Non-pigmented ciliary epithelial cell (primary cell): ENCODE measurements at places on chromosomes 6 and 20.
A peak's percentile ranks its signal among the peaks of the same experiment; 100 is the strongest.

GRCh38 chr6:81300961-81301360 is 451.5 kb downstream of the TENT5A start:
- no peak for DNase-seq

DNA sequence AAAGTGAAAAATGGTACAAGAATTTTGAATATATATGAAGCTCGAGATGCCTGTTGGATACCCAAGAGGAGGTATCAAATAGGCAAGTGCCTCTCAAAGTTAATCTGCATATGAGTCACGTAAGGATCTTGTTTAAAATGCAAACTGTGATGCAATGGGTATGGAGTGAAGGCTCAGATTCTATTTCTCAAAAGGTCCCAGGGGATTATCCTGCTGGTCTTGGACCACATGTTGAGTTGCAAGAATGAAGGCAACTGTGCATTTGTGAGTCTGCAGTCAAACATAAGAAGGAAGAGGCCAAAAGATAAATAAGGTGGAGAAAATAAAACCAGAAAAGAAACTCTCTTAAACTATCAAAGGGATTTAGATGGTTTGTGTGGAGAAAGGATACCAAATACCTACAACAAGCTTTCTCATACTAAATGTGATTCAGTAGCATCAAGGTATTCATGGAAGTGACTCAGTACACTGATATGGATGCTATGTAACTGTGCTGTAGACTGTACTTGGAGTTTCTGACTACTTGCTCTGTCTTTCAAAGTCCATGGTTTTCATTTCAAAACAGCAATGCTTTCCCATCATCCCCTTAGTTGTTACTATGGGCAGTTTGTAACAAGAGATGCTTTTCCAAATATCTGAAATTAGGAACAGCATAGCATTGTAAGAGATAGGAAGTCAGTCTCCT is 106.3 kb downstream of the GFRAL start:
- DNase-seq, result no peak

- DNase-seq, result no peak
Observed at GRCh38 chr6:147752689-147753403, 244.4 kb downstream of the SAMD5 start.

- no peak for DNase-seq
Observed at GRCh38 chr20:2206957-2207769, 88.6 kb upstream of the TGM3 start.

DNA sequence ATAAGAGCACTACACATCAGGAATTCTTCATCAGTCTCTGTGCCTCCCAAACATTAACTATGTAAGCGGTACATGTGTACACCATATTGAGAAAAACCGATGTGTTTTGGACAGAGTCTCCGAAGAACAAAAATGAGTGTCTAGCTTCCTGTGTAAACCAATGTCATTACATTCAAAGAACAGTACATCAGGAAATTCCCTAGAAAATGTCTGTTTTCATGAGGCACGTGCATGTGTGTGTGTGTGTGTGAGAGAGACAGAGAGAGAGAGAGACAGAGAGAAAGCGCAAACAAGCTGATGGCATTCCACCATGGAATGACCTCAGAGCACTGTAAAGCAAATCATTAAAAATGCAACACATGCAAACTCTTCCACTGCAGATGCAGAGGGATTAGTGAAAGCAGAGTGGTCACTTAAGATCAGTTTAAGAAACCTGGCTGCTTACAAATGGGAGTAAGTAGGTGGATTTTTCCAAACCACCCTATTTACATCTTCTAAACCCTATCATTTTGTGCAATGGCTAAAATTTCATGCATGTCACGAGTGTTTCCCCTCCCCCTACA is 133.9 kb downstream of the HIVEP2 start:
- DNase-seq, result no peak

DNA sequence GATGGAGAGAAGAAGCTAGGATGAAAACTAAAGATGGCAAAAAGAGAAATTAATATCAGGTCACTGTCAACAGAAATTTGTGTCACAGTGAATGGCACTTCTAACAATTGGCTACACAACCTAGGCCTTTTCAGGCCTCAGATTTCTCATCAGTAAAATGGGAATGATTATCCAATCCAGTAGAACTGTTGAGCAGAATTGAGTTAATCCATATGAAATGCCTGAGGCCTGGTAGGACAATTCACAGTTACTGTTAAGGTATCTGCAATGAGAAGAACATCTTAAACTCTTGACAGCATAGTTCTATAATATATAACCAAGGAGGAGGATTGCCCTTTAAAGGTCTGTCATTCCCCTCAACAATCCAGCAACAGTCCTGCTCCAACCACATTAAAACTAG is 217.9 kb upstream of the ZNF217 start:
- DNase-seq, result no peak

- DNase-seq, result no peak
Observed at GRCh38 chr20:64083378-64083803, 807 bp downstream of the LKAAEAR1 start.

- DNase-seq, result peak; percentile 14
Observed at GRCh38 chr6:128932061-128932460, 49.1 kb downstream of the LAMA2 start.

DNA sequence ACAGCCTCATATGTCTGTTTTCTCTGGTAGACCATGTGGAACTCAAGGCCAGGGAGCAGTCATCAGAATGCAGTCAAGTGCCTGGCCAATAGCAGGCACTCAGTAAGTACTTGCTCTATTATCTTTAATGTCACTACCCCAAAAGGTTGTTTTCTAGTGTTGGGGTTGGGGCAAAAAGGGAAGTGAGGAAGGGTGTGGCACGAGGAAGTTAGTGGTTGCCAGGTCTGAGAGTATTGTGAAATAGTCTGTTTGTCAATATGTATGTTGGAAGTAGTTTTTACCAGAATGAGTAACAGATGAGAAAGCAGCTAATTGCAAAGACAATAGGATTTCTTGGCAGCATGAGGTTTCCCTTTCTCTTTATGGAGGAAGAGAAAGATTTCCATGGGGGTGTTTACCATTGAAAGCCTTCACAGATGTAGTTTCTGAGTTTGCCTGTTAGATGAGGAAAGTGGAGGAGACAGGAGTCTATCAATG is 59.5 kb upstream of the ARMH2 start:
- no peak for DNase-seq

- DNase-seq, result no peak
Observed at GRCh38 chr6:132703936-132704335, 9.9 kb downstream of the VNN1 start.

- DNase-seq, result no peak
Observed at GRCh38 chr6:31870385-31870921, 7.8 kb upstream of the NEU1 start.

DNA sequence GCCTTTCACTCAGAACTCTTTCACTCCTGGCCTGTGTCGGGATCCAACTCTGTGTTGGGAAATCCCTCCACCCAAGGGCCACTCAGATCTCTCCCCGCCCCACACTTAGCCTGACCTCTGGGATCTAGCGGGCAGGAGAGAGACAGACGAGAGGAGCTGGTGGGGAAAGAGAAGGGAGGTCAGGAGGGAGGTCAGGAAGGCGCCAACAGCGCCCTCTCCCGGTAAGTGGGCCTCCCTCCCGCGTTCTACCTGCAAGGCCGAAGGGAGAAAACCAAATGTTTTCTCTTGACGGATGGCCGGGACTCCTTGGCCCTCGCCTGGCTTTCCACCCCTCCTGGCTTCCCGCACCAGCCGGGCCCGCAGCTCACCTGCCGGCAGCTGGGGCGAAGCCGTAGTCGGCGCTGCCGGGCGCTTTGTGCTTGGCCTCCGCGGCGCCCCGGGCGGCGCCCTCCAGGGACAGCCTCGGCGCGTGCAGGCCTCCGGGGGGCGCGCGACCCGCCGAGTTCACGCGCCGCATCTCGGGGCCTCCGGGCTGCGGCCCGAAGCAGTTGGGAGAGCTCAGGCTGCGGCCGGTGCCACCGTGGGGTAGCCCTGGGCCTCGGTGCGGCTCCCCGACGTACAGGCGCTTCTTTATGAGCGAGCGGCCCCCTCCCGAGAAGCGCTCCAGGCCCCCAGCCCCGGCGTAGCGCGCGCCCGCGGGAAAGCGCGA is 38.2 kb downstream of the C6orf132 start:
- no peak for DNase-seq

GRCh38 chr20:41900201-41900691 is 282.1 kb upstream of the CHD6 start:
- DNase-seq, result no peak

- no peak for DNase-seq
Observed at GRCh38 chr6:119329794-119330180, 19.8 kb downstream of the MAN1A1 start.

DNA sequence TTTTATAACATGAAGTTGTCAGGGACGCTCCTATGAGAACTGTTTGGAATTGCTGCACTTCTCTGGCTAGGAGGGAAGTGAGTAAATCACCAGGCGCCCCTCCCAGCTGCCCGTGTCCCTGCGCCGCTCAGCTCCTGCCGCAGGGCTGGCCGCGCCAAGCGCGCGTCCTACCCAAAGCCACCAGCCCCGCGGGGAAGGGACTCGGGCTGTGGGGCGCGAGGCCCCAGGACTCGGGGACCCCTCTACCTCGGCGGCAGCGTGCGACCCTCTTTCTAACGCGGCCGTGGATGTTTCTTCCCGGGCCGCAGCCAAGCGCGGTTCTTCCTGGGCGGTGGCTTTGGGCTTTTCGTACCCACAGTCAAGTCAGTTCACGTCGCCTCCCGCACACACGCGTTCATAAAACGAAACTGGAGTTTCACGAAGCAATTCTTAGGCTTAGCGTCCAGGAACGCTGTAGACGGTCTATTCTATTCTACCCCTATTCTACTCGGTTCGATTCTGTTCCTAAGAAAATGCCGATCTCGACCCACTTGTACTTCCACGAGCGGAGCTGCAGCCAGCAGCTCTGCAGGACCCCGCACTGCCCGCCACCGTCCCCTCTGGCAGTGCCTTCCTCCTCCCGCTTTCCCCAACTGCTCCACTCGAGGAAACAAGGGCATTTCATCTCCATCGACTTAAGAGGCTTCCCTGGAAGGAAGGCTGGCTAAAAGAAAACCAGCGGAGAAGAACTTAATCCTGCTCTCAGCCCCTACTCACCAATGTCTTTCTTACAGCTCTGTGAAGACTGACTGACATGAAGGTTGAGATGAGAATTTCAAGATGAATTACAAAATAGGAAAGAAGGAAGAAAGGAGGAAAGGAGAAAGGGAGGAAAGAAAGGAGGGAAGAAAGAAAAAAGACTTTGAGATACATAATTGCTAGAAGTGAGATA is 15.4 kb downstream of the FOXC1 start:
- DNase-seq, result no peak

- DNase-seq, result peak; percentile 63
Observed at GRCh38 chr6:15735567-15736265, 72.9 kb upstream of the DTNBP1 start.

- DNase-seq, result no peak
Observed at GRCh38 chr6:37502703-37503291, 3.1 kb upstream of the CCDC167 start.

- no peak for DNase-seq
Observed at GRCh38 chr6:42259286-42259685, 41.6 kb upstream of the MRPS10 start.

DNA sequence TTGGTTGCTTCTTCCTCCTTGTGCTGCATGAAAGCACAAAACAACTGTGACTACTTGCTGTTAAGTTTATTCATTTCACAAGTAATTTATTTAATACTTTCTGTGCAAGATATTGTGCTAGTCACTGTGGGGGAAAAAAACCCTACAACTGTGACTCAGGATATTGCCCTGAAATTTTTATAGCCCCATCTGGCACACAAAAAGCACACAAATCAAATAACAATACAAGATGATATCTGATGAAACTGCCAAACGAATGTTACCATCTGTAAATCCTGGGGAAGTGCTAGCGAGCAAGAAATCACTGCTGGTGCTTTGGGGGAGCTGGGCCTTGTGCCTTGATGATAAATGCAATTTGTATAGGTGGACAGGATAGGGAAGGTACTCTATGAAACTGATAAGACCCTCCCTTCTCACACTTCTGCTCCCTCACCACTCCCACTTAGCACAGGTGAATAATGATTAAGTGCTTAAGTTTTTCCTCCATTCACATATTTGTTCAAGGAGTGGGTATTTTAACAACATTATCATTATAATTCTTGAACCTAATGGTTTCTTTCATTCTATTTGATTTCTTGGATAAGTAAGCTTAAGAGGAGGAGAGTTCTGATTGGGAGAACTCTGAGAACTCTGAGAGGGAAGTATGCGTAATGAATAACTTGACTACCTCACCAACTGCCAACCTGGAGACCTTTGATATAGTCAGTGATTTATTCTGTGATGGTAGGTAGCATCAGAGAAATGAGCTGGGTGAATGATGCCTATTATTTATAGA is 115.3 kb downstream of the RTN4IP1 start:
- no peak for DNase-seq

DNA sequence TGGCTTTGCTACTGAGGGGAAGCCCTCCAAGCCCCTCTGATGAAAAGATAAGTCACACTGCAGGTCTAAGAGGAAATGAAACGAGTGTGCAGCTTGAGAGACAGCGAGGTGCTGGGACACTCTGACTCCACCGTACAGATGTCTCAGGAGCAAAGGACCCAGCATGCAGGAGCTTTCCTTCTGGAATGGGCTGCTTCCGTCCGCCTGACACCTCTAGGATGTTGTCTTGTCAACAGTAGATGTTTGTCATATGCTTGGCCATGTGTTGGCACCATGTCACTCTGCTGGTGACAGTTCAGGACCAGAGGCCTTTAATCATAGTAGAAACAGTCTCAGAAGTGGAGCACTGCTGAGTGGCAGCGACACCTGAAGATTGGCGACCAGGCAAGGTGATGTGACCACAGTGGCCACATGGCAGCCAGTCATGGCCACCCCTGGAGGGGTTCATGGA is 46.7 kb downstream of the SLC24A3 start:
- no peak for DNase-seq

DNA sequence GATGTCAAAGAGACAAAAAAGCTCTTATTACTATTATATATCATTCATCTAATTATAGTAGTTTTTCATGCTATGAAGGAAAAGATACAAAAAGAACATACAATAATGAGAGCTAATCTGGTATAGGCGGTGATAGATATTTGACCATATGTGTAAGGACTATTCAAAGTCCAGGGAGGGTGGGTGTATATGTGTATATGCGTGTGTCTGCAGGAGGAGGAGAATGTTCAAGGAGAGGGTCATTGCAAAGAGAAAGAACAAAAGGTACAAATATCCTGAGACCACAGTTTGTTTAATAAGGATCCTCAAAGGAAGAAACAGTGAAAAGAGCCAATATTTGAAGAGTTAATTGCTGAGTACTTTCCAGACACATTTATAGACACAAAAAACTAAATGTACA is 1288.6 kb upstream of the CITED2 start:
- DNase-seq, result no peak

- peak; percentile 62 for DNase-seq
Observed at GRCh38 chr6:28489366-28490204, 26.0 kb downstream of the GPX6 start.

- no peak for DNase-seq
Observed at GRCh38 chr6:115681978-115682775, 378.5 kb downstream of the FRK start.

GRCh38 chr20:2416541-2417212 is 36.0 kb downstream of the TGM6 start:
- no peak for DNase-seq

GRCh38 chr6:17204533-17204932 is 76.6 kb upstream of the RBM24 start:
- DNase-seq, result no peak
